ENCODE measurements at places on chromosomes 3 and 15.

DNA sequence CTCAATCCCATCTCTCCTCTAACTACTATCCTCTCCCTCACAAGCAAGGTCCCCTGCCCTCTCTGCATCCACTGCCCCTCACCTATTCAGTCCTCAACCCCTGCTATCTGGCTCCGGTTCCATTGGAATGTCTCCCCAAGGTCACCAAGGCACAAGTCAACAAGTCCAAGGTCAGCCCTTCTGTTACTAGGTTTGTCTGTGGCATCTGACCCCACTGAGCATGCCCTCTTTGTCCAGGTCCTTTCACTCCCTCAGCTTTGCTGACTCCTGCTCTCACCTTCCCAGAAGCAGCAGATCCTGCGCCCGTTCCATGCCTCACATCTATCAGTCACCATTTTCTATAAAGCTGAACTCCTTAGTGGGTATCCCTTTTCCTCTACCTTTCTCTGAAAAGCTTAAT lies 8.3 kb upstream of the SEMA7A start:
- H3K36me3 ChIP-seq, result peaks cover 22% of the 10 kb centered on the region
- no peak for DNase-seq
- no peak overlapping the region for H3K27ac ChIP-seq
- H3K4me3 ChIP-seq, result no peak overlapping the region
- no peaks in the 10 kb centered on the region for H3K4me1 ChIP-seq

- H3K36me3 ChIP-seq, result no peaks in the 10 kb centered on the region
- H3K27me3 ChIP-seq, result peaks cover 2% of the 10 kb centered on the region
- H3K4me3 ChIP-seq, result no peak overlapping the region
- peaks cover 83% of the 10 kb centered on the region for H3K4me1 ChIP-seq
- peak overlapping the region; percentile 83 for H3K27ac ChIP-seq
Measured at GRCh38 chr3:122974764-122975162, 52.8 kb downstream of the SEMA5B start.

- H3K27ac ChIP-seq, result no peak overlapping the region
- no peaks in the 10 kb centered on the region for H3K4me1 ChIP-seq
Measured at GRCh38 chr3:128709038-128709437, 16.9 kb upstream of the RAB7A start.

GRCh38 chr3:183252973-183253527 lies at the start of gene B3GNT5:
Gene B3GNT5, plus strand, starts transcription at chr3:183253253. Its CDS starts 16,546 bp downstream, at chr3:183269799.
- H3K27me3 ChIP-seq, result peaks cover 2% of the 10 kb centered on the region
- peaks cover 5% of the 10 kb centered on the region for H3K4me1 ChIP-seq
- DNase-seq, result no peak
- H3K27ac ChIP-seq, result peak within 1 kb of the TSS; percentile 93

- H3K4me3 ChIP-seq, result no peak overlapping the region
- no peaks in the 10 kb centered on the region for H3K36me3 ChIP-seq
- H3K27ac ChIP-seq, result no peak overlapping the region
- H3K4me1 ChIP-seq, result no peaks in the 10 kb centered on the region
- peak; percentile 8 for DNase-seq
Measured at GRCh38 chr15:35958975-35959374, 413.0 kb upstream of the DPH6 start.

DNA sequence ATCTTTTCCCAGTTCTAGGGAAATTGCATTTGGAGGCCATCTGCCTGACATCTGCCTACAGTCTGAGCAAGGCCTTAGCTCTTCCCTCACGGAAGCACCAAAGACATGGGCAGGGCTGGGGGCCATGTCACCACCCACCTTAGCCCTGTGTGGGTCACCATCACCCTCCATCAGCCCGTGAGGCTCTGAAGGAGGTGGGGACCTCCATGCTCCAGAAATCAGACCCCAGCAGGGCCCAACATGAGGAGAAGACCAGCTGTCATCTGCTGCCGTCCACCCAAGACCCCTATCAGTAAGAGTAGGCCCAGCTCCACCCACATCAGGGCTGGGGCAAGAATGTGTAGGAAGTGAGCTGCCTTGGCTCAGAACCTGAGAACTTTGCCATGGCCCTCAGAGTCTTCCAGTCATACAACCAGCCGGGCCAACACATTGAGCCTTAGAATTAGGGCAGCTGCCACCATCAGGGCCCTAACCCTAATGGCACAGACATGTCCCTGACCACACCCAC lies 1.9 kb downstream of the TMIE start:
- no peak overlapping the region for H3K4me3 ChIP-seq
- DNase-seq, result no peak
- H3K27ac ChIP-seq, result no peak overlapping the region
- no peaks in the 10 kb centered on the region for H3K36me3 ChIP-seq
- H3K27me3 ChIP-seq, result peaks cover 23% of the 10 kb centered on the region

- DNase-seq, result no peak
- H3K4me1 ChIP-seq, result peaks cover 7% of the 10 kb centered on the region
- H3K27me3 ChIP-seq, result no peaks in the 10 kb centered on the region
- H3K36me3 ChIP-seq, result peaks cover 12% of the 10 kb centered on the region
Measured at GRCh38 chr3:13353506-13353905, 66.6 kb downstream of the NUP210 start.

DNA sequence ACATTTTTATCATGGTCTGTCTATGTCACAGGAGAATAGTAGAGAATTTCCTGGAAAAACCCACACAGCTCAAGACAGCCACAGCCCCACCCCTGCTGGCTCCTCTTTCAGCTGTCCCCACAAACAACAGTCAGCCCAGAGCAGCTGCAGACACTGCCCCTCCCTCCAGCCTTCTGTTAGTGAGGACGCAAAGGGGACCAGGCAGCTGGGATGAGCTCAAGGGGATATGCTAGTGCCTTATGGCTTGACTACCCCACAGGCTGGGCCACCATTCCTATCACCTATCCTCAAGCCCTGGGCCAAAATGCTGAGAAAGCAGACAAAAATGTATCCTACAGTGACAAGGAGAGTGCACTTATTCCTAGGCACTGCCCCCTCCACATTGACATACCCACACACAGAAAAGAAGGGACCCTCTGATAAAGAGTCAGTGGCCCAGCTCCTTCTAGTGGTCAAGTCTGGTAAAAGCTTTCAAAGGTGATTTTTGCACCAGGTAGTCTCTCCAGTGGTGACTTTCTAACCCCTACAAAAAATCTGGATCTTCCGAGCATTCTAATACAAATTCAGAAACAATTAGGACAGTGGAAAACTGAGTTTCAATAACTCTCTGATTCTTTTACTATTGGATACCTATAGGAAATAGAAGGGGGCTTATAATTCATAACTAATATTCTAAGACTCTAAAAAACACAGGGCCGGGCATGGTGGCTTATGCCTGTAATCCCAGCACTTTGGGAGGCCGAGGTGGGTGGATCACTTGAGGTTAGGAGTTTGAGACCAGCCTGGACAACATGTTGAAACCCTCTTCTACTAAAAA lies 3.0 kb upstream of the MAP1A start:
- H3K4me1 ChIP-seq, result peaks cover 82% of the 10 kb centered on the region
- peaks cover 7% of the 10 kb centered on the region for H3K27me3 ChIP-seq
- H3K4me3 ChIP-seq, result no peak overlapping the region
- DNase-seq, result peak; percentile 97
- peak overlapping the region; percentile 94 for H3K27ac ChIP-seq

GRCh38 chr3:143511174-143511879 lies 336.9 kb downstream of the SLC9A9 start:
- no peaks in the 10 kb centered on the region for H3K4me1 ChIP-seq
- H3K27me3 ChIP-seq, result no peaks in the 10 kb centered on the region
- DNase-seq, result no peak

DNA sequence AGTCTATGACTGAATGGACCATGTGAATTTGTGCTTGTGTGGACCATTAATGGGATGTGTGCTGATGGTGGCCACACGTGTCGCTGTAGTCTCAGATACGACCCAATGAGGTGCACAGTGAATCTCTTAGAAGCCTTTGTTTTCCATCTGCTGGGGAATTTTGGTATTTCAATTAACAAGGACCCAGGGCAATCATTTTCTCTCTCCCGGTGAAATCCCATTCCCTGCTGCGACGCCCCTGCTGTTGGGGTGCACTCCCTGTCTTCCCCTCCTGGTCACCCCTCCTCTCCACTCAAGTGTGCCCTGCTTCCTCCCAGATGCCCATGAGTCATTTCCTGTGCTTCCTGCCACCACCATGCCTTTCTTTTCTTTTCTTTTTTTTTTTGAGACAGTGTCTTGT lies 32.7 kb downstream of the EBLN2 start:
- H3K4me1 ChIP-seq, result no peaks in the 10 kb centered on the region
- no peak for DNase-seq
- H3K27ac ChIP-seq, result no peak overlapping the region

DNA sequence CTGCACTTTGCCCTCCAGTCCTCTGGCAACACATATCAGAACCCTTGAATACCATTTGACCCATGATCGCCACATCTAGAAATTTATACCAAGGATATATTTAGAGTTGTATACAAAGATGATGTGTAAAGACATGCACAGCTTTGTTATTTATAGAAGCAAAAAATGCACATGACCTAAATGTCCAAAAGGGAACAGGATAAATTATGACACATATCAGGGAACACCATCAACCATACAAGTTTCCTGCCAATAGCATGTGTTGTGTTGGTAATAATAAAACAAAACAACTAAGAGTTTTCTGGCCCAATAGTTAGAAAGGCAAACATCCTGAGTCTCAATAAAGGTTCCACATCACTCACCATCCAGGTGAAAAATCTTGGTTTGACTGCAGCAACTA lies 51.5 kb downstream of the AAGAB start:
- no peaks in the 10 kb centered on the region for H3K27me3 ChIP-seq
- no peak overlapping the region for H3K4me3 ChIP-seq
- peaks cover 16% of the 10 kb centered on the region for H3K4me1 ChIP-seq
- peaks cover 8% of the 10 kb centered on the region for H3K36me3 ChIP-seq
- no peak overlapping the region for H3K27ac ChIP-seq
- no peak for DNase-seq

DNA sequence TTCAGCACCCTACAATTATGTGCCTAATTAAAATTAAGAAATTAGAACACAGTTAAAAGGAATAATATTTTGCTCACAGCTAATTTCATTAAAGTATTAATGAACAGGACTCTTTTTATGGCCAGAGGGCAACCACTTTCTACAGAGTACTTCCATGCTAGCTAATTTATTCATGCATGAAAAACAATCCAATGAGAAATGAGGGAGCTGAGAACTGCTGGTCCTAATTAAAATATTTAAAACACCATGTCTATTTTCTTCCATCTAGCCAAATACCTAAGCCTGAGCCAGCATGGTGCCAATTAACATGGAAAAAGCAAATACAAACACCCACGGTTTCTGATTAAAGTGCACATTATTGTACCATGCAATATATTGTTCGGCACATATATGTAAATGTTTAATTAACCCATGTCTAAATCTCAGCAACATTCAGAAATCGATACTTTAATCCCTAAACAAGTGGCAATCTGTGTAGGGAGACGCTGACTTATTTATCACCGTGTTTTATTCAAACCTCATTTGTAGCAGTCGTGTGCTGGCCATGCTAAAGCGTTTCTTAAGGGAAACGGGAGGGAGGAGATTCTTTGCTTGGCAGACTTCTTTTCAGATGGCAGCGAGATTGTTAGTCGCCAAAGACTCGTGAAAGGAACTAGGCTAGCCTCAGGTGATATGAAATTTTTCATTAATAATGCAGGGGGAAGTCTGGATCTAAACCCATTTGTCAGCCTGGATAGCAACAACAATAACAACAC lies 193.5 kb downstream of the ANXA2 start:
- no peaks in the 10 kb centered on the region for H3K4me1 ChIP-seq
- peaks cover 2% of the 10 kb centered on the region for H3K27me3 ChIP-seq
- no peak for DNase-seq
- H3K27ac ChIP-seq, result no peak overlapping the region
- H3K36me3 ChIP-seq, result no peaks in the 10 kb centered on the region
- H3K4me3 ChIP-seq, result no peak overlapping the region

DNA sequence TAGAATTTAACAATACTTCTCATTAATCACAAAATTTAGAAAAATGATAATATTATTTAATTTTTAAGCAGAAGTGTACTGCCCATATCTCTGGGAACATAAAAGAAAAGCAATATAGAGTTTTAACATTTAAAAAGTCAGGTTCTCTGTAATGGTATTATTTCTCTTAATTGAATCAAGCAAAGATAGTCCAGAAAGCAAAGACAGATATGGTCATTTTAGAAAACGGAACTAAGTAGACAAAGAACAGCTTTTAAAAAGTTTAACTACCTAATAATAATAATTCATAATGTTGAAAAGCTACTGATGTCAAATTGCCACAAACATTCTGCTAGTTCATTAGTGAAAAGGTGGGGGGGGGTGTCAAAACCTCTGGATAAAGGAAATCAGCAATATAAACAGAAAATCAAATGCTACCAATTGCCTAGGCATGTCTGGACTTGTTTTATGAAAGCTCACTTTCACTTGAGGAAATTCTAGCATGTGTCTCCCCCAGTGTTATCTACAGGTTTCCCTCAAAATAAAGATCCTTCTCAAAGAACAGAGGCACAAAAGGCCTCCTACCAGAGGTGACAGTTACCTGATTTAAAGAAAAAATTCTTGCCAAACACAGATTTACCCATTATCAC lies 1.7 kb downstream of the ZMAT3 start:
- H3K27ac ChIP-seq, result no peak overlapping the region
- H3K4me3 ChIP-seq, result no peak overlapping the region
- DNase-seq, result no peak
- H3K4me1 ChIP-seq, result no peaks in the 10 kb centered on the region
- H3K36me3 ChIP-seq, result peaks cover 6% of the 10 kb centered on the region

DNA sequence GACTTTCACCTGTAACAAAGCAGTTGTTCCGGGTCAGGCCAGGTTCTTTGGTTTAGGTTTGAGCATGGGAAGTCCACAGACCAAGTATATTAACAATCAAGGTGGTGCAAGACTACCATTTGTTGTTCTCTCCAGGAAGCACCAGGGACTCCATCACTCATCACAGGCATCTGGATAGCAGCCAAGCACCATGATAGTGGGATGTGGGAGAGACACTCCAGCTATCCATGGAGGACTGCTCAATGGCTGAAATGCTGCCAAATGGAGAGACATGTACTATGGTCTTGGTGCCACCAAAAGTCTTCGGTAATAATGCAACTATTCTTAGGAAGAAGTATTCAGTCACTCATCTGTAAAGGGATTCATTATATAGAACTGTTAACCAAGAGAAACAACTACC lies 143.0 kb downstream of the TNIK start:
- no peaks in the 10 kb centered on the region for H3K36me3 ChIP-seq
- peaks cover 8% of the 10 kb centered on the region for H3K4me1 ChIP-seq
- H3K27ac ChIP-seq, result no peak overlapping the region
- H3K27me3 ChIP-seq, result no peaks in the 10 kb centered on the region
- H3K4me3 ChIP-seq, result no peak overlapping the region
- DNase-seq, result no peak

- no peaks in the 10 kb centered on the region for H3K4me1 ChIP-seq
- no peaks in the 10 kb centered on the region for H3K27me3 ChIP-seq
- H3K4me3 ChIP-seq, result no peak overlapping the region
- H3K27ac ChIP-seq, result no peak overlapping the region
- no peak for DNase-seq
- no peaks in the 10 kb centered on the region for H3K36me3 ChIP-seq
Measured at GRCh38 chr15:29550834-29551465, 271.3 kb downstream of the TJP1 start.

All from muscle of leg (tissue), 16 donors.